Non-pigmented ciliary epithelial cell (primary cell): ENCODE measurements at places on chromosomes 1 and 21.

- no peak for DNase-seq
Observed at GRCh38 chr1:224563666-224564065, 52.5 kb upstream of the CNIH3 start.

- DNase-seq, result no peak
Observed at GRCh38 chr1:159510229-159510541, 25.6 kb downstream of the OR10J5 start.

GRCh38 chr1:178948676-178949075, 77.0 kb upstream of the FAM20B start:
- DNase-seq, result no peak

DNA sequence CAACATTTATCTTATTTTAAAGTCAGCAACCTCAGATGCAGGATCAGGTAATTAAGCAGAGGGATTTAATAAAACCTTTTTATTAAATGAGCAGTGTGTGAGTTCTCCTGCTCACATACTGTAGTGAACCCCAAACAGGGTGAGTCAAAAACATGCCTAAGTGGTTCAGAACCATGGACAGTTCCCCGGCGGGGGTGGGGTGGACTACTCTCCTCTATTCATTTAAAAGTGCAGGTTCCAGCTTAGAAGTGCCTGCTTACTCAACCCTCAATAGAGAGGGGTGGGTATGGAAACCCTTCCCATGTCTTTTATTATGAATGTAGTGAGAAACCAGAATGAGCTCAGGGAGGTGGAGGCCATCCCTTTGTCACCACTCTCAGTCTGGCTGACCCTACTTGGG, 397.9 kb downstream of the HHAT start:
- DNase-seq, result no peak

GRCh38 chr21:38861056-38861455, 55.3 kb downstream of the ETS2 start:
- DNase-seq, result no peak

- DNase-seq, result no peak
Observed at GRCh38 chr1:13662493-13662892, 37.5 kb upstream of the PRDM2 start.

GRCh38 chr21:42425591-42425990, 21.9 kb downstream of the UBASH3A start:
- no peak for DNase-seq

- DNase-seq, result no peak
Observed at GRCh38 chr1:167648978-167649744, 19.1 kb downstream of the RCSD1 start.

- DNase-seq, result no peak
Observed at GRCh38 chr1:191306916-191307315, 829.3 kb upstream of the BRINP3 start.

DNA sequence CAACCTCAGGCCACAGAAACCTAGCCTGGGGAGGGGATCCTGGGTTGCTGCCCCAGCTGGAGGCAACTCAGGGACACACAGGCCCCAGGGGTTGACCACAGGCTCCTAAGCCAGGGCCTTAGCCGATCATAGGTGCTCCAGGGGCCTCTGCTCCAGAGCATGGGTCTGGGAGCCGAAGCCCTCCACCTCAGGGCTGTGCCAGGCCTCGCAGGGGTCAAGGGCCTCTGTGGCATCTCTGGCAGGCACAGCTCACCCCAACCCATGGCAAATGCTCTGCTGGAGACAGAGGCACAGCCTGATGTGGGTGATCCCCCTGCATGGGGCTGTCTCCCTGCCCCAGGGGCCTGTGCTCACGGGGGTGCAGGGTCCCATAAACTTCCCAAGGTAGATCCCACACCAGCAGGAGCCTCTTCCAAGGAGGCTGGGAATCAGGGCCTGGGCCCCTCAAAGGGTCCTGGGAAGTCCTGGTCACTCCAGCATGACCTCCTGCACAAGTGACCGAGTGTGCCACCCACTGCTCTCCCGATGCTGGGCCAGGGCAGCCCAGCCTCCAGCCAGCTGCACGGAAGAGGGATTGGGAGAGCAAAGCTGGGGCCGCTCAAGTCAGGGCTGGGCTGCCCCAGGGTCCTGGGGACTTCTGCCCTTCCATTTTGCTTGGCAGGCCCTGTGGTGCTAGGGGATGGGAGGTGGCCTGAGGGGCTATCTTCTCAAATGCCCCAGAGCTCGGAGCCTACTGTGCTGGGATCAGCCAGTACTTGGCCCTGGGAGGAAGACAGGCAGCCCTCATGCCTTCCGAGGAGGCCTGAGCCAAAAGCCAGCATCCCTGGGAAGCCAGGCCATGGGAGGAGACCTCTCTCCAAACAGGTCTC, 22.2 kb upstream of the PRSS38 start:
- DNase-seq, result no peak

DNA sequence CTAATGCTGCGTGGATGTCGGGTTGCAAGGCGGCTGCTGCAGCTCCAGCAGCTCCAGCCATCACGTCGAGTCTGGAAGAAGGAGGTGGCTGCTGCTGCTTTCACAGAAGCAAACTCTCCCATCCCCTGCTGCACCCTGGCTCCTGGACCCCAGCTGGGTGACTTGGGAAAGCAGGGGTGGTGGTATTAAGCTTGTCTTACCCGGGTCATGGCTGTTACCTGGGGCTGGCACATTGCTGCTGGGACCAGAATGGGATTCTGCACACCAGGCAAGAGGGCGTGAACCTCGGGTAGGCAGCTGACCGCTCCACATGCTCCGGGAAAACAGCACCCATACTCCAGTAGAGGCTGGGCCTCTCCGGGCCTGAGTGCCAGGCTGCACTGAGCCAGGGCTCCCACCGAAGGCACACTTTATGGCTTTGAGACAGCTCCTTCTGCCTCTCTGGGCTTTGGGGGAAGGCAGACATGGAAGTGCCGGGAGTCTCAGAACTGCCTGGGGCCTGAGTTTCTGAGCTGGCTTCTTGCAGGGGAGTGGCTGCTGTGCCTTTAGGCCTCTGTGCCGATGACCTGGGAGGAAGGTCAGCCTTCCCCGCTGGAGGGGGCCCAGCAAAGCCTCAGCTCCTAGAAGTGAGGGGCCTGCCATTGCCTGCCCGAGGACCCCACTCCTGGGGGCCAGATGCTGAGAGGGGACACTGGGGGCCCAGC, 1.2 kb downstream of the SMIM1 start:
- no peak for DNase-seq

DNA sequence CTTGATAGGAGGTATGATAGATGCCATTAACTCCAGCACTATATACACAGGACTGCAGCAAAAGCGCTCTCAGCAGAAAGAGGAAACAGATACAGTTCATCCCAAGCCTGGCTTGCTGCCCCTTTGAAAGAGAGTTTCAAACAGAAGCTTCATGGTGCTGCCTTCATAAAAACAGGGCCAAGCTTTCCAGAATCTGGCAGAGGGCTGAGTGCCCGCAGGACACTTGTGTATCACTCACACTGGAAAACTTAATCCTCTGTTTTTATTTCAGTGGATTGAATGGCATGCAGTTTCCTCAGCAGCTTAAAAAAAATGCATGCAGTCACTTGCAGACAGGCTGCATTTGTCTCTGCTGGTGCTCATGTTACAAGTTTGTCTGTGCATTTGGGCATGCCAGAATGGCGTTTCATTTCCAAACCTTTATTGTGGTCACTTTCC, 40.4 kb downstream of the KCNJ15 start:
- DNase-seq, result peak; percentile 66

DNA sequence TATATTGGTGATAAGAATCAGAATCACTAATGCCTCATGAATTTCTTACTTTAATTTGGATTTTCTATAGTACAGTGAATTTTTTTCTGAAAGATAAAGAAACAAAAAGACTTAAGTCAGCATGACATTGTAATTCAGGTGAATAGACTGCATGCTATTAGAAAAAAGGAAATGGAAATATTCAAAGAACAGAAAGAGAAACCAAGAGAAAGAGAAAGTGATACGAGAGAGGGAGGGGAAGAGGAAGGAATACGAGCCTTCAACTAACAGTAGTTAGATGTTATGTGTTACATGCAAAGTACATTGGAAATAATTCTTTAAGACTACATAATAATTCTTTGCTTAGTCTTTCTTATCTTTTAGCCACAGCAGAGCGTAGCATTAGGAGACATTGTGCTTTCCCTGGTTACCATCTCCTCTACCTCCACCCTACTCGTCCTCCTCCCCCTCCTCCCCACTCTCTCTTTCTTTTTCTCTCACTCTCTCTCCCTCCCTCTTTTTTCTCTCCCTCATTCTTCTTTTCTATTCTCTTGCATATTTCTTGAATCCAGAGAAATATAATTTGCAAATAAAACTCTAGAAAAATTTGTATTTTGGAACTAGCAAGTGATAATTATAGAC, 46.4 kb upstream of the ADGRL4 start:
- DNase-seq, result no peak

GRCh38 chr1:182601416-182601786, 2.8 kb downstream of the RGS16 start:
- DNase-seq, result peak; percentile 32

GRCh38 chr1:25099343-25099951, 132.9 kb downstream of the SYF2 start:
- DNase-seq, result no peak
